Stimulated activated CD8-positive, alpha-beta memory T cell treated with anti-CD3 and anti-CD28 coated beads, Interleukin-15, amount 100 ng/mL, for 4 hours (primary cell): ENCODE measurements at places on chromosomes 6 and 20.

- DNase-seq, result no peak
Measured at GRCh38 chr6:139479433-139480222, 105.2 kb upstream of the CITED2 start.

DNA sequence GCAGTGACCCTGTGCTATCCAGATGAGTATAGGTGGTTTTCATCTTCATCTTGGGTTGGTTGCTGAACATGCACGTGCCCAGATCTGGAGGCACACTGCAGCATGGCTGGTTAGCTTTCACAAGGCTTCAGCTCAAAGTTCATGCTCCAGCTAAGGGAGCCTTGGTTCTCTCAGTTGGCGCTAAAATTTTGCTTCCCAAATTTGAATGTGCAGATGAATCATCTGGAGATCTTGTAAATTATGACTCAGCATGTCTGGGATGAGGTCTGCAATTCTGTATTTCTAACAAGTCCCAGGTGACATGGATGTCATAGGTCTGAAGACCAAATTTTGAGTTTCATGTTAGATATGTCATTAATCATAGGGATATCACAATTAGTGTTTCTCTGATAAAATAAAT is 230.8 kb downstream of the FOXA2 start:
- DNase-seq, result no peak

GRCh38 chr6:92879526-92879925 is 539.8 kb downstream of the EPHA7 start:
- DNase-seq, result no peak

DNA sequence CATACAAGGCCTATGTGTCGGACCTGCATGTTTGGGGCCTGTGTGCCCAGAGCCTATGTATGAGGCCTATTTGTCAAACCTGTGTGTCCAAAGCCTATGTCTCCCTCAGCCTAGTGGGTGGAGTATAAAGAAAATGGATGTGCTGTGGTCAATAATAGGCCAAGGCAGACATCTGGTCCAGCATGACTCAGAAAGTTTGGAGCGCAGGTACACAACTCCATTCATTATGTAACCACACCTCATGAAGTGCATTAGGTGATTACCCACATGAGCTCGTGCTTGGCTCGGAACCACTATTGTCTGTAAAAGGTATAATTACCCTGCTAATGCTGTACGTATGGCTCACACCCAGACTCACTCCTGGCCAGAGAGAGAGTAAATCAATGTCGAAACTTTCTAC is 302.4 kb upstream of the POU3F2 start:
- no peak for DNase-seq

DNA sequence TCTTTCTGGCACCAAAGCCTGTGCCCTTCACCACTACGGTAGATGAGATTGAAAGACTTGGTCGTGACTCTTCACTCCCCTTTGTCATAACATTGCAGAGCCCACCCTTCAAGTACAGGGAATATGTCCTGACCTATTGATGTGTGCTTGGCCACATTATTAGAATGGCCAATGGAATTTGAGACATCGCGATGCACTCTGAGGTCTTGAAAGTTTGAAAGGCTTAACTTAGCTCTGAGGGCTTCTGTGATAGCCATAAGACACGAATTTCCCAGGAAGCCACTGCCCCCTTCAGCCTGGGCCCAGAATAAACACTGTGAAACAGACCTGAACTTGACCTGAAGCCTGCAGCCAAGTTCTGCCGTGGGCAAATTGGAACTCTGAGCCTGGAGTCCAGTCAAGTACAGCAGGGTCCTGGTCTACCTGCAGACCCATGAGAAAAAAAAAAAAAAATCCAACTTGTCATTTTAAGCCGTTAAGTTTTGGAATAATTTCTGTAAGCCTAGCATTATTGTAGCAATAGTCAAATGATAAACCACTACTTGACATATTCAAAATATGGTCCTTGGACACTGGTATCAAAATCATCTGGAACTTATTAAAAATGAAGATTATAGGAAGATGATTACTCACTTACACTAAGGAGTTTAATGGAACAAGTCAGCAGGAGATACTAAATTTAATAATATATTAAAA is 36.9 kb upstream of the TRAF3IP2 start:
- DNase-seq, result no peak

GRCh38 chr6:84685983-84686584 is 78.3 kb downstream of the TBX18 start:
- DNase-seq, result no peak

DNA sequence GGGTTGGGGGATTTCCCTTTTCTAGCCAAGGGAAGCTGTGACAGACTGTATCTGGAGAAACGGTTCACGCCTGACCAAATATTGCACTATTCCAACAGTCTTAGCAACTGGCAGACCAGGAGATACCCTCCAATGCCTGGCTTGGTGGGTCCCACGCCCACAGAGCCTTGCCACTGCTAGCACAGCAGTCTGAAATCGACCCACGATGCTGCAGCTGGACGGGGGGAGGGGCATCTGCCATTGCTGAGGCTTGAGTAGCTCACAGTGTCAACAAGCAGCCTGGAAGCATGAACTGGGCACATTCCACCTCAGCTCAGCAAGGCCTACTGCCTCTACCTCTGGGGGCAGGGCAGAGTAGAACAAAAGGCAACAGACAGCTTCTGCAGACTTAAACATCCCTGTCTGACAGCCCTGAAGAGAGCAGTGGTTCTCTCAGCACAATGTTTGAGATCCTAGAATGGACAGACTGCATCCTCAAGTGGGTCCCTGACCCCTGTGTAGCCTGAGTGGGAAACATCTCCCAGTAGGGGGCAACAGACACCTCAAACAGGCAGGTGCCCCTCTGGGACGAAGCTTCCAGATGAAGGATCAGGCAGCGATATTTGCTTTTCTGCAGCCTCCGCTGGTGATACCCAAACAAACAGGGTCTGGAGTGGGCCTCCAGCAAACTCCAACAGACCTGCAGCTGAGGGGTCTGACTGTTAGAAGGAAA is 89.9 kb upstream of the ECI2 start:
- no peak for DNase-seq

DNA sequence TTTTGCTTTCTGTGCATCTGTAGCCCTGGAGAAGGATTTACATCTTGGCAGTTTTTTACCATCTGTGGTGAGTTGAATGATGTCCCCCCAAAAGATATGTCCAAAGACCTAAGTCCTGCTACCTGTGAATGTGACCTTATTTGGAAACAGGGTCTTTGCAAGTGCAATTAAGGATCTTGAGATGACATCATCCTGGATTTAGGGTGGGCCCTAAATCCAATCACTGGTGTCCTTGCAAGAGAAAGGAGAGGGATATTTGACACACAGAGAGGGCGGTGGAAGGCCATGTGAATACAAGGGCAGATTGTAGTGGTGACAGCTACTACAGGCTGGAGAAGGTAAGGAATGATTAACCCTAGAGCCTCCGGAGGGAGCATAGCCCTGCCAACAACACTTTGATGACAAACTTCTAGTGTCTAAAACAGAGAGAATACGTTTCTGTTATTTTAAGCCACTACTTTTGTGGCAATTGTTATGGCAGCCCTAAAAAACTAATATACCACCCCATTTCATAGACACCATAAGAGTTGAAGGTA is 35.1 kb downstream of the MKKS start:
- no peak for DNase-seq

GRCh38 chr20:50518270-50518721 is 8.1 kb downstream of the PTPN1 start:
- DNase-seq, result no peak

DNA sequence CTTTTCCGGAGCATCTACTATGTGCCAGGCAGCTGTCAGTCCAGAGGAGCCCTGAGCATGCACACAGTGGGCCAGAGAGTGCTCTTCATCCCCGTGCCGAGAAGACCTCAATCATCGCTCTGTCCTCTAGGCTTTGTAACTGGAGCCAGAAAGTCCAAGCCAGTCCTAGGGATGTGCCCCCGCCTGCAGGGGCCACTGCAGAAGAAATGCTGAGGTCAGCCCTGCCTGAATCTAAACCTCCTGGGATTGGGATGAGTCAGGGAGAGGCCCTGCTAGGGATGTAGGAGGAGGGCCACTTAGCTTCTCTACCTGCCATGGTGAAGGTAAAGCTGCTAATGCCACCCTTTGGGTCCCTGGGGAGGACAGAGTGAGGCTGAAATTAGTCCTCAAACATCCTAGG is 146.8 kb downstream of the CDC5L start:
- DNase-seq, result no peak

DNA sequence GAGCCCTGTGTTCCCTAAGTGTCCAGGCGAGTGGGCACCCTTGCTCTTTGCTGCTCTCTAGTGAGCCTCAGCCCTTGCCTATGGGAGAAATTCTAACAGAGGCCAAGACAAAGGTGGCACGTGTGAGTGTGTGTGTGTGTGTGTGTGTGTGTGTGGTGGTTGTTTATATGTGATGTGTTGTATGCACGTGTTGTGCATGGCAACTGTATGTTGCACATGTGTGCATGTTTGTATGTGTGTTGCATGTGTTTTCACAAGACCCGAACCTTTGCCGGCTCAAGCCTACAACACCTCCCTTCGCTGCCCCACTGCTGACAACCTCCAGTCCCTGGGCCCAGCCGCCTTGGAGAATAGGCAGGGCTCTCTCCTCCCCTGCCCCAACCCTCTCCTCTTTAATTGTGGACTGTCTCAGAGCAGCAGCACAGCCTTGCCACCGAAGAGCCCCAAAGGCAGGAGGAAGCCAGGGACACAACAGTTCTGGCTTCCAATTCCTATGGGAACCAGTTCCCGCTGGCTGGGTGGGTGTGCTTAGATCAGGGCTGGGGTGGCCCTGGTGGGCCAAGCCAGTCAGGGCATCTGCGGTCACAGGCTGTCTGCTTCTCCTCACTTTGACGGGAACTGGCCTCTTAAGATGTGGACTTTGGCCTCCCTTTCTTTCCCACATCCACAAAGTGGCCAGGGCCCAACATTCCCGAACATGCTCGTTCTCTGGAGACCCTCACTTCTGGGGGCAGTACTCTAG is 2.7 kb downstream of the KCNK16 start:
- no peak for DNase-seq

- no peak for DNase-seq
Measured at GRCh38 chr6:18081025-18081668, 41.3 kb downstream of the NHLRC1 start.

DNA sequence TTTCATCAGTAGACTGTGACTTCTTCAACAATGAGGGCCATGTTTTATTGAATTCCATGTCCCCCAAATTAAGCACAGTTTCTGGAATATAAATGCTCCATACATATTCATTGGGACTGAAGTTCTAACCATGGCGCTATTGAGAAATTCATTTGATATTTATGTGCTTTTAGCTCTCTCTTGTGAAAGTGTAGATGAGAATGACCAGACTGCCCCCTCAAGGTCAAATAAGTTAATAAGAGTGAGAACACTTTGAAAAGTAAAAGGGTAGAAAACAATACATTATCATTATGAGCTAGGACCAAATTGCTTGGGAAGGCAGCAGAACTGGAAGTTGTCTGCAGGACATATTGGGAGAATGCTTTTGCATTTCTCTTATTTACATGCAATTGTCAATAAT is 597.9 kb downstream of the EPM2A start:
- no peak for DNase-seq

DNA sequence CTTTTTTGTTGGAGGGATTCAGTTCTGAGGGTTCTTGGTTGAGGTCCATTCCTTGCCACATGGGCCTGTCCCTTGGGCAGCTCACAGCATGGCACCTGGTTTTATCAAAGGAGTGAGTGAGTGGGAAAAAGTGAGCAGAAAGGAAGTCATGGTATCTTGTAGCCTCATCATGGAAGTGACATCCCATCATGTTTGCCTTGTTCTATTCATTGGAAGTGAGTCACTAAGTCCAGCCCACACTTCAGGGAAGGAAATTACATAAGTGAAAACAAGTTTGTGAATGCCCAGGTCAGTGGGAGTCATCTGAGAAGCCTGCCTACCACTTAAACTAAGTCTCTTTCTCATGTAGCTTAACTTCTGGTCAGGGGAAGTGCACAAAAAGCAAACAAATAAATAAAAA is 32.8 kb upstream of the ZNFX1 start:
- DNase-seq, result no peak

GRCh38 chr6:33728438-33728837 is 16.9 kb upstream of the UQCC2 start:
- no peak for DNase-seq

DNA sequence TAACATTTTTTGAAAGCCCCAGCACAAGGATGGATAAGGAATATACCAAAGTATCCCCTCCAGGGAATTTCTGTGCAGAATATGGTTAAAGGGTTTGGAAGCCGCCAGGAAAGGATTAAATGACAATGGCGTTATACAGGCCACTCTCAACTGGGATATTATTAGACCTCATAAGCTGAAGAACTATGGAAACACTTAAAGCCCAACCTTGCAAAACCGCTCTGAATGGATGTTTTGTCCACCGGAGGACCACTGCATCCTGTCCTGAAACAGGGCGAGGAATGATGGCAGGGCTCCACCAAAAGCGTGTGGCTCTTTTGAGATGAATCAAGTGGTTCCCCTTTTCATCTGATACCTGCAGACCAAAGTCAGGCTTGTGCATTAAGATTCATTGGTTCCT is 32.4 kb downstream of the NFATC2 start:
- DNase-seq, result no peak

DNA sequence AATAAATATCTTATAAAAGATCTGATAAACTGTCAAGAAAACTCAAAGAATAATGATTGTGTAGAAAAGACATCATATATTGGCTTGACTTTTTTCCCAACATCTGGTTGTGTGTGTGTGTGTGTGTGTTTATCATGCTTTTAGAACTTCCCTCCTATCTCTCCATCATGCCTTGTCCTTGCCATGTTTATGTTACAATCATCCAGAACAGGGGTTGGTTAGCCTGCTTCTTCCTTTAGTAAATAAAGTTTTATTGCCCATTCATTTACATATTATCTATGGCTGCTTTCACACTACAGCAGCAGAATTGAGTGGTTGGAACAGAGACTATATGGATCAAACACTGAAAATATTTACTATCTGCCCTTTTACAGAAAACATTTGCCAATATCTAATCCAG is 52.8 kb upstream of the RIPOR2 start:
- no peak for DNase-seq

- no peak for DNase-seq
Measured at GRCh38 chr6:5723841-5724691, 282.7 kb downstream of the NRN1 start.

- no peak for DNase-seq
Measured at GRCh38 chr6:32849126-32849525, 4.4 kb downstream of the TAP1 start.

- DNase-seq, result no peak
Measured at GRCh38 chr20:13671916-13672378, 33.2 kb upstream of the TASP1 start.

DNA sequence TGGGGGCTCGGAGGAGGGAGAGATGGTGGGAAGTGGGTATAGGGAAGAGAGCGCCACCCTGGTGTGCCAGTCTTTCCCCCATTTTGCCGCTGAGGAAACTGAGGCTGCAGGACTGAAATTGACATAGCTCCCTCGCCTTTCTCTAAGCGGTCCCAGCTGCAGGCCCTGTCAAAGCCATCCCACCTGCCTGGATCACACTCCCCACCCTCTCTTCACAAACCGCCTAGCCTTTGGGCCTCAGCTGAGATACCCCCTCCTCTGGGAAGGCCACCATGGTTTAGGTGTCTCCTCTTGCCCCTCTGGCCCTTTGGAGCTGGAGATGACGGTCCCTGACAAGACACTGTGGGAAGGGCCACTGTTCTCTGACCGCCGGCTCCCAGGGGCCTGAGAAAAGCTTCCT is 16.9 kb downstream of the SRC start:
- DNase-seq, result no peak
